Ovary (tissue), 10 donors: ENCODE measurements at places on chromosomes 6 and 20.

DNA sequence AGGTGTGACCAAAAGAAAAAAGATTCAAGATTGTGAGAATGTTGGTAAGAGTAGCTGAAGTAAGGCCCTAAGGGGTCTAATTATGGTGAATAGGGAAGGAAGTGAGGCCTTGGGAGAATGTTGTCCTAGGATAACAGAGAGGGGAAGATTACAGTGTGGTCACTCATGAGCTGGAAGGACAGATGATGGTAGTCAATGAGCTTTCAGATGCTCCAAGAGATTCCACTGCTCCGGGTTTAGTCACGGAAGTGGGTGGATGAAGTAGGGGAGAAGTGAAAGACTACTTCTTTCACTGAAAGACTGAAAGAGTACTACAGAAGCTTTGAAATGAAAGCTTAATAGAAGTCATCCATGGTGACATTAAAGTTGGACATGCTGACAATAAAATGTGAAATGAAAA lies 108.5 kb downstream of the MMS22L start:
- H3K4me3 ChIP-seq: no peak overlapping the region
- no peaks in the 10 kb centered on the region for H3K27me3 ChIP-seq
- no peak for DNase-seq
- H3K36me3 ChIP-seq: no peaks in the 10 kb centered on the region

GRCh38 chr20:50450881-50451752 lies 59.1 kb upstream of the PTPN1 start:
- peak overlapping the region; percentile 6 for H3K4me3 ChIP-seq
- peak; percentile 55 for DNase-seq
- no peaks in the 10 kb centered on the region for H3K27me3 ChIP-seq
- peaks cover 6% of the 10 kb centered on the region for H3K4me1 ChIP-seq
- peak overlapping the region; percentile 39 for H3K27ac ChIP-seq
- no peaks in the 10 kb centered on the region for H3K36me3 ChIP-seq

DNA sequence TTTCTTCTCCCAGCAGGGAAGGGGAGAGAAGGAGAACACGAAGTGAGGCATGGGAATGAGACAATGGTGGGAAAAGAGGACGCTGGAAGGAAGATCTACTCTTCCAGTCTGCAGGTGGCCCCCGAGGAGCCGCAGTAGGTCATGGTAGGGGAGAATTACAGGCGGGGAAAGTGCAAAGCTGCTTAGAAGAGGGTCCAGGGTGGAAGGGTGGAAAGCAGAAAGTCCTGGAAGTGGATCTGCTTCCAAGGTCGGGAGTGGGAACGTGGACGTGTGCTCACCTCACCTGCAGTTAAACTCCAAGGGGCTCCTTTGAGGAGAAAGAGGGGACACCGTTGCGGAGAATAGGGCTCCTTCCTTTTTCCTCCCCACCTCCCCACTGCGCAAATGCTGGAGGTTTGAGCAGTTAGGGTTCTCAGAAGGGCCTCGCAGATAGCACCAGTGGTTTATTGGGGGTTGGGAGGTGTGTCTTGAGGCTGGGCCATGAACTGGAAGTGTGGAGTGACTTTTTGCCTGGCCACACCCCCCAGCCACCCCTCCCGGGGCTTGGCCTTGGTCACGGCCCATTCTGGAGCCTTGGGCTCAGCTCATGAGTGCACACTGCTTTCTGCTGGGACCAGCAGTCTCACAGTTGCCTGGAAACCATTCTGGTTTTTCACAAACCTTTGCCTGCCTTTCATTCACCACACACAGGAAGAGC lies 100.4 kb upstream of the MLN start:
- no peaks in the 10 kb centered on the region for H3K4me1 ChIP-seq
- H3K36me3 ChIP-seq: no peaks in the 10 kb centered on the region
- H3K27ac ChIP-seq: no peak overlapping the region
- H3K4me3 ChIP-seq: no peak overlapping the region

DNA sequence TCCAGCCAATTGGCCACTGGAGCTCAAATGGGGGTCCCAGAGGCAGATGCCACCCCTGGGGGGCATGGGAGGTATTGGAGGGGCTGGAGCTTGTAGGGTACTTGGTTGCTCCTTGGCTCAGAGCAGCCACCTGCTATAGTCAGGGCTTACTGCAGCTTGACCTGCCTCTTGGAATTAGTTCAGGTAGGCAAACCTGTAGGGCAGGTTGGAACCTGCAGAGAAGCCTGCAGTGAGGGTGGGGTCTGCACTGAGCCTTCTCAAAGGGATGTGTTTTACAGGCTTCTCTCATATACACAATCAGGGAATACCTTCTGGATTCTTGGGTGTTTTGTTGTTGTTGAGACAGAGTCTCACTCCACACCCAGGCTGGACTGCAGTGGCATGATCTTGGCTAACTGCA lies 94.2 kb upstream of the MYL9 start:
- no peak overlapping the region for H3K4me3 ChIP-seq
- H3K36me3 ChIP-seq: no peaks in the 10 kb centered on the region
- H3K27me3 ChIP-seq: no peaks in the 10 kb centered on the region
- DNase-seq: no peak
- no peaks in the 10 kb centered on the region for H3K4me1 ChIP-seq
- H3K27ac ChIP-seq: no peak overlapping the region

DNA sequence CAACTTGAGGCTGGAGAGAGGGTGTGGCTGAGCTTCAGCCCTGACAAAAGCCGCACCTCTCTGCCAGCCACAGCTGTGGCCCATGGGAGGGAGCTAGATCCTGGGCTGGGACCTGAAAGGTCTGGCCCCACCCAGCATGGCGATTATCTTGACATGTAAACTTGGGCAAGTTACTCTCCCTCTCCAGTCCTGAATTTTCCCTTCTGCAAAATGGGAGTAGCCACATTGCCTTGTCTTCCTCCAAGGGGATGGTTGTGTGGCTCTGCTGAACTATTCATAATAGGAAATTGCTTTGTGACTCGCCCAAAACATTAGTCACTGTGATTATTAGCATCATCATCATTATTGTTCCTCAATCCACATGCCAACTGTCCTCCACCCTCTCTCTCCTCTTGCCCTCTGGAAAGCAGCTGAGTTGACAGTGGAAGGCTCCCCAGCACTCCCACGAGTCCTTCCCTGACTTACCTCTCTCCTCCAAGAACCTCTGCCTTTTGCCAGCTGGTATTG lies 23.0 kb upstream of the RBPJL start:
- no peaks in the 10 kb centered on the region for H3K27me3 ChIP-seq
- H3K4me3 ChIP-seq: no peak overlapping the region
- no peak for DNase-seq
- no peaks in the 10 kb centered on the region for H3K4me1 ChIP-seq
- H3K36me3 ChIP-seq: no peaks in the 10 kb centered on the region
